Right forelimb (tissue), 1 donor: ENCODE measurements at places on chromosomes 1 and 21.
A peak's percentile ranks its signal among the peaks of the same experiment; 100 is the strongest.

DNA sequence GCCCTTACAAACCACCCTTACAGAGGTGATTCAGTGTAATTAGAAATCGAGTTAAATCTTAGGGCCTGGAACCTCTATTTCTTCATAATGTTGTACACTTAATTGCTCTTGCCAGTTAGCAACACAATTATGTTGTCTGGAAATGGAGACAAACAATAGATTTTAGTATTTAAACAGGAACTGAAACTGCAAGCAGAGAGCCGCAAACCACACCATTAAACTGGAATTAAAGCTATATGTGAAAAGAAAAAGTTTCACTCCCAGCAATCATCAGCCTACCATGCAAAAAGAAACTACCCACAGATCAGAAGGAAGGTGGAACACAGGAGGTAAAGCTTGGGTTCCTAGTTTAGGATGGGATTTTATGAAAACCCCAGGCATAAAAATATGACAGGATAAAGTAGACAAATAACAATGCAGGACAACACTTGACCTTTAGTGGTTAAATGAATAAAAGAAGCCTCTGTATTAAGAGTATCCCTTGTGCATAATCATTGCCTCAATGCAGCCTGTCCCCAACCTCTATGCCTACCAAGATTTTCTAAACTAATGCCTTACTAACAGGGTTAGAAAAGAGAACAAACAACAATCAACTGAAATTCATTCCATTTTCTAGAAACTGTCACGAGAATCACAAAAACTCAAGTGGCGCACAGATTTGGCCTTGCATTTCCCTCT is 304.3 kb upstream of the ESRRG start:
- DNase-seq, result no peak

- DNase-seq, result peak; percentile 63
Observed at GRCh38 chr1:29736582-29737188, 500.4 kb downstream of the PTPRU start.

GRCh38 chr1:91406773-91407389 is 2.2 kb upstream of the HFM1 start:
- DNase-seq, result no peak

GRCh38 chr21:41581592-41582228 is 73.8 kb upstream of the TMPRSS2 start:
- DNase-seq, result no peak

GRCh38 chr1:228169345-228169744 is 3.7 kb downstream of the IBA57 start:
- DNase-seq, result no peak

DNA sequence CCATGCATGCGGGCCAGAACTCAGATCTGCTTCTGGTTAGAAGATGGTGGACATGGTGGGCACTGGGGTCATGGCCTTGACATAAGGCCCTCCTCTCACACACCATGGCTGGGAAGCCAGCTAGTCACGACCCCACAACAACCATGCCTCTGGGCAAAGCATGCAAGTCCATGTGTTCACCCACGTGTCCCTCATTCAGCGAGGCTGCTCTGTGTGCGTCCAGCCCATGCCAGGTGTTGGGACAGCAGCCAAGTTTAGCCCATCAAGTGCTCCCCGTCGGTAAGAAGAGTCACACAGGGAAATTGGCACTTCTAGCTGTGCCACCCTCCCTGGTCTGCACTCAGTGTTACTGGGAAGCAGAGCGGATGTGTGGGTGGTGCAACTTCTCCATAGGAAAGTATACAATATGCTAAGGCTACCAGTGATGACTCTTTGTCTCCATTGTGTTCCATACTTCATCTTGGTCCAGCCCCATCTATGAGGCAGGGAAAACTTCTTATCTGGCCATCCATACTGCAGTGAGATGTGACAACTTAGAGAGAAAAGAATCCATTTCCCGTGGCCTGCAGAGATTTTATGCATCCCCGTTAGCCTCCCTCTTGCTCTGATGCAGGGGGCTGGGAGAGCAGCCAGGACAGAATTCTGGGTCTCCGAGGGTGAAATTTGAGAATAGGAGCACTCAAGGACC is 198.0 kb downstream of the GRIK3 start:
- DNase-seq, result no peak

DNA sequence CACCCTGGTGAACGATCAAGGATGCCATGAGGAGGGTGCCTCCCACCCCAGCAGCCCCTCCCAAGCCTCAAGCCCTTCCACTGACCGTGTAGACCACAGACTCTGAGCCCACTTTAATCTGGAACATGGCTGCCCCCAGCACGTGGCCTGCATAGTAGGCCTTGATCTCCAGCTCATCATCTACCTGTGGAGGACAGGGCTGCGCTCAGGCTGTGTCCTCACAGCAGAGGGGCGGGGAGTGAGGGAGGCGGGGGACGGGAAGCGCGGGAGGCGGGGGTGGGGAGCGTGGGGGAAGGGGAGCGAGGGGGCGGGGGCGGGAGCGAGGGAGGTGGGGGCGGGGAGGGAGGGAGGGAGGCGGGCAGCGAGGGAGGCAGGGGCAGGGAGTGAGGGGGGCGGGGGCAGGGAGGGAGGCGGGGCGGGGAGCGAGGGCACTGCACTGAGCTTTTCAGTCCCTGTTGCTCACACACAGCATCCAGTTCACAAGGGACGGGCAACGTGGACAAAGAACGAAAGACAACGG is 7.1 kb downstream of the PUSL1 start:
- DNase-seq, result no peak

DNA sequence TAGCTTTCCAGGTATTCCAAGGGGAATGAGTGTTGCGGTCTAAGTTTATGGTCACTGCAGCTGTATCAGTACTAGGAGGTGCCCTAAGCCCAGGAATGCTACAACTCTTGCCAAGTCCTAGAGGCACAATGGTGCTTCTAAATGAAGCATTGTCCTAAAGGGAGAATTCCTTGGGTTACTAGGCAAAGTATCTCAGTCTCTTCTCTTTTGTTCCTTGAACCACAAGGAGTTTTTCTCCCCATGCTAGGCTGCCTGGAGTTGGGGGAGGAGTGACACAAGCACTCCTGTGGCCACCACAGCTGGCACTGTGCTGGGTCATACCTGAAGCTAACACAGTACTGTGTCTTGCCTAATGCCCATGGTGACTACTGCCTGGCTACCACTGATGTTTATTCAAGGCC is 50.7 kb downstream of the KMO start:
- no peak for DNase-seq

DNA sequence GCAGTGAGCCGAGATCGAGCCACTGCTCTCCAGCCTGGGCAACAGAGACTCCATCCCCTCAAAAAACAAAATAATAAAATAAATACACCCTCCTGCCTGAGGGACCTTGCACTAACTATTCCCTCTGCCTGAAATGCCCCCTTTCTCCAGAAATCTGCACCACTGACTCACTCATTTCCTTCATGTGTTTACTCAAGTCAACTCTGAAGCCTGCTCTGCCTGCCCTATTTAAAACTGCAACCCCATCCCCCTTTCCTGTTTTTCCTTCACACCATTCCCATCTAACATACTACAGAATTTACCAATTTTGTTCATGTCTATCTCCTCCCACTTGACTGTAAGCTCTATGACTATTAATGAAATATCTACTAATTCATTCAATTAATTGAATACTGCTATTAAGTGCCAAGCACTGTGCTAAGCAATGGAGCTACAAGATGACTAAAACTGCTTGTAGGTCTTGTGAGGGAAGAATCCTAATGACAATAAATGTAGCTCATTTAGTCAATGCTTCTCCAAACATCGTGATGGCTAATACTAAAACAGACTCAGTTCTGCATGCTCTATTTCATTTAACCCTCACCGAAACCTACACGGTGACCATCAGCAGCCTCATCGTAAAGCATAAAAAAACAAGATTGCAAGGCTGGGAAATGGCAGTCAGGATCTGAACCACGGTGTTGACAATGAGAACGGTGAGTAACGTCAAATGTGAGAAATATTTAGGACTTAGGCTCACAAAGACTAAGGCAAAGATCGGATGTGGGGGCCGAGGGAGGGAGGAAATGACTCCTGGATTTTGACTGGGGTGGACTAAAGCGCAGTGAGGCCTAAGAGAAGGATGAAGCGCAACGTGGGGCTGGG is 749 bp upstream of the TMEM39B start:
- DNase-seq, result no peak

DNA sequence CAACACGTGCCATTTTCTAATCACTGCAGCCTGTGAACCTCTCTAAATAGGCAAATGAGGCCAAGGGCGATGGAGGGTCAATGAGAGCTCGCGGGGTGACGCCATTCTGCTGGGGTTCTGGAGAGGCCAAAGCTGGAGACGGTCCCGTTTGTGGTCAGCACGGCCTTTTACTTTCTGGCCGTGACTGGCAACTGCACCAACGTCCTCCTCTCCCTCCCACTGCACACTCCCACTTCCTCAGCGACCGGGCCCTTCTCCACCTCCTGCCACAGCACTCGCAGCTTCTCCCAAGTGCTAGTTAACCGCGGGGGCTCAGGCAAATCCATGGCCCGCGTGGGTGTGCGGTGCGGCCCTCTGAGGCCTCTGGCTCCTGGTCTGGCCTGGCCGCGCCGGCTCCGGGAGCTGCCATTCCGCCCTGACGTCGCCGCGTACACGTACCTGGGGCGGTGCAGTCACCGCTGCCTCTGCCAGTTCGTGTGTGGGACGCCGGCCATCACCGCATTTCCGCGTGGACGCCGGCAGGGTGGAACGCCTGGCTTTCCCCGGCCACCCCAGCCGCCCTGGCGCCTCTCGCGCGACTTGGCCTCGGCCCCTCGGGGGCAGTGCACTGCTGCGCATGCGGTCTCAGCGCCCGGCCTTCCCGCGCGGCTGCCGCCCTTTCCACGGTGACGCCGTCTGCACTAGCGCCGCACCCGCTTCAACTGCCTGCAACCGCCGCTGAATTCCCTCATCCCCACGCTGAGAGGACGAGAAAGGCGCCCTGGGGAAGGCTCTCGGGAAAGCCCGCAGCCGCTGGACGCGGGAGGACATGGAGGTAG is 18.2 kb downstream of the OR2C3 start:
- no peak for DNase-seq

DNA sequence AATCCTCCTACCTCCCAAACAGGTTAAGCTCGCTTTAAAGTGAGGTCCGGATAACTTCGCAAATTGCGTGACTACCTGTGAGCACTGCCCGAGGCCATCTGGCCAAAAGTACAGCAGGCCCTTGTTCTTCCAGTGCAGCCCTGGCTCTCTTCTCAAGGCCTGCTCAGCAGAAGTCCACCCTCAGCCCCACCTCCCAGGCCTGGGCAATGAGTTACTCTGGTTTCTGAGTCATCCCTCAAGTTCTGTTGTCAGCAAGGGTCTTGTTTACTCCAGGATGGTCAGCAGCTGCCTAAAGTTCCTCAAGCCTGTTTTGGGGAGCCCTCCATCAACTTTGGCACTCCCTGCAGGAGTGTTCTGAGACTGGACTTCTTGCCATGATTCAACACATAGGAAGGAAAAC is 101.7 kb downstream of the BCAR3 start:
- DNase-seq, result peak; percentile 34

DNA sequence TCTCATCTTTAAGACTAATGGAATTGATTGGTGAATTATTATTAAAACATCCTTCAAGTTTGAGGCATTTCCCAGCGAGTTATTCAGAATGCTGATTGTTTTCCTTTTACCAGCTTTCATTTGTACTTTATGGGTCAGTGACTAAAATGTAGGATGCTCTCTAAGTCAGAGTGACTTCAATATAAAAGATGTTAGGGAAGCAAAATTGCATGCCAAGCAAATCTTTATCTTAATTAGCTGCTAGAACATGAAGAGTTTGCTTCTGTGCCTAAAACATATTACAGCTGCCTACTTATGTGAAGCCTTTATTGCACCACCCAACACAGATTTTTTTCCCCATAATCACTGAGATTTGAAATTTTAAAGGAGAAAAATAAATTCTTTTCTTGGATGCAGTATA is 79.8 kb upstream of the CYYR1 start:
- DNase-seq, result no peak

DNA sequence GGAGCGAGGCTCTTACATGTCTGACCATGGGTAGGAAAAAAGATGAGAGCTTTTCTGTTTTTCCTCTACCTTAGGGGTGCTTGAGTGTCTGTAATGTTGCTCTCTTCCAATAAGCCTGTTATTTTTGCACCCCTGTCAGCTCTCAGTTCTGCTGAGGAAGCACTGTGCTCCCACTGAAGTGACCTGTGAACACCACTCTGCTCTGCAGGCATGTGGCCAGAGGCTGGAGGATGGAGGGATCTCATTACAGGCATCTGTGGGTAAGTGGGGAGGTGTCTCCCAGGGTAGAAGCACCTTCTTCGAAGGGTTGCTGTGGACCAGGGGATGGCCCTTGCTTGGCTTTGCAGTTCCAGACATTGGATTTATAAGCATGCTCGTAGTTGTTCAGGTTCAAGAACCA is 56.8 kb upstream of the RBM15 start:
- no peak for DNase-seq

- DNase-seq, result no peak
Observed at GRCh38 chr1:216794586-216794985, 71.4 kb upstream of the ESRRG start.

DNA sequence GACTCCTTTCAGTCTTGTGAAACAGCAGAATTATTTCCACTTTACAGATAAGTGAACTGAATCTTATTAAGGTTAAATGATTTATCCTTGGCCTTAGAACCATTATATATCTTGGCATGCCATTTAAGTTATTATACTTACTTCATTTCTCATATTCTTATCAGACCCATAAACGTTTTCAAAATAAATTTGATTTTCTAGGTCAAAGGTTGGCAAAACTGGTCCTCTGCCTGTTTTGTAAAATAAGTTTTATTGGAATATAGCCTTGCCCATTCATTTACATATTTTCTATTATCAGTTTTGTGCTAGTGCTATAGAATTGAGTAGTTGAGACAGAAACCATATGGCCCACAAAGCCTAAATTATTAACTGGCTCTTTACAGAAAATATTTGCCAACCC is 32.9 kb upstream of the SNRPE start:
- no peak for DNase-seq

GRCh38 chr1:149937759-149938158 is 1.1 kb upstream of the MTMR11 start:
- DNase-seq, result no peak

- DNase-seq, result no peak
Observed at GRCh38 chr1:209512821-209513220, 70.7 kb upstream of the CAMK1G start.

DNA sequence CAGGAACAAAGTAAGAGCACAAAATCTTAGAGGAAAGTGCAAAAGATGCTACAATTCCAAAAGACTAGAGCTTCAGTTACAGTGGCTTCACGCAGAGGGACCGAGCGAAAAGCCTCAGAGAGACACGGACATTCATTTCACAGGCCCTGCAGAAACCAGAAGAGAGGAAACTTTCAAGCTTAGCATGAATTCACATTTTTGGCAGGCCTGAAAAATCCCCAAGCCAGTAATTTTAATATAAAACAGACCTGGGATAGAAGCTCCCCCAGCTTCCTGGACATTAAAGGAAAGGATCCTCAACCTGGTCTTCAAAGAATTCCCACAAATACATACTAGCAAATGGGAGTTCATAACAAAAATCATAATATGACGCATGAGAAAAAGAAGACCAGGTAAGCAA is 66.2 kb downstream of the HSF2BP start:
- no peak for DNase-seq

DNA sequence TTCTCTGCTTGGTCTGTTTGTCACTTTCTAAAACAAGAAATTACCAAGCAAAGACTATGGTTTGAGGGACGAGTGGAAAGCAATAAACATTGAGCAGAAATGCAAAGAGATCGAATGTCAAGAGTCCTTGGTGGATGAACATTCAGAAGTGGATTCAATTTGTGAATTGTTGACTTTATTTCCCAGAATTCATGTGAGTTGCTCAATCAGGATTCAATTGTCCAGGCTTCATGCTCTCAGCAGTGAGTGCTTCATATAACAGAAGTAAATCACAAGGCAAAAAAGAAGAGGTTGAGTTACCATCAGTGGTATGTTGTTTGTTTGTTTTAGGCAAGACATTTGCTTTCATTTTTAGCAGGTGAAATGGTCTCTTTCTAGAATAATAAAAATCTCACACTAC is 31.9 kb downstream of the NGF start:
- no peak for DNase-seq
